ENCODE measurements at places on chromosomes 6 and 20.

DNA sequence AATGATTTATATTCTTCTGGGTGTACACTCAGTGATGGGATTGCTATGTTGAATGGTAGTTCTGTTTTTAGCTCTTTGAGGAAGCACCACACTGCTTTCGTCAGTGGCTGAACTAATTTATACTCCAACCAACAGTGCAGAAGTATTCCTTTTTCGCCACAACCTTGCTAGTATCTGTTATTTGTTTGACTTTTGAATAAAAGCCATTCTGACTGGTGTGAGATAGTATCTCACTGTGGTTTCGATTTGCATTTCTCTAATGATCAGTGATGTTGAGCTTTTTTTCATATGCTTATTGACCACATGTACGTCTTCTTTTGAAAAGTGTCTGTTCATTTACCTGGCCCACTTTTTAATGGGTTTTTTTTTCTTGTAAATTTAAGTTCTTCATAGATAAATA, 583.8 kb upstream of the ARID1B start:
- DNase-seq = no peak

DNA sequence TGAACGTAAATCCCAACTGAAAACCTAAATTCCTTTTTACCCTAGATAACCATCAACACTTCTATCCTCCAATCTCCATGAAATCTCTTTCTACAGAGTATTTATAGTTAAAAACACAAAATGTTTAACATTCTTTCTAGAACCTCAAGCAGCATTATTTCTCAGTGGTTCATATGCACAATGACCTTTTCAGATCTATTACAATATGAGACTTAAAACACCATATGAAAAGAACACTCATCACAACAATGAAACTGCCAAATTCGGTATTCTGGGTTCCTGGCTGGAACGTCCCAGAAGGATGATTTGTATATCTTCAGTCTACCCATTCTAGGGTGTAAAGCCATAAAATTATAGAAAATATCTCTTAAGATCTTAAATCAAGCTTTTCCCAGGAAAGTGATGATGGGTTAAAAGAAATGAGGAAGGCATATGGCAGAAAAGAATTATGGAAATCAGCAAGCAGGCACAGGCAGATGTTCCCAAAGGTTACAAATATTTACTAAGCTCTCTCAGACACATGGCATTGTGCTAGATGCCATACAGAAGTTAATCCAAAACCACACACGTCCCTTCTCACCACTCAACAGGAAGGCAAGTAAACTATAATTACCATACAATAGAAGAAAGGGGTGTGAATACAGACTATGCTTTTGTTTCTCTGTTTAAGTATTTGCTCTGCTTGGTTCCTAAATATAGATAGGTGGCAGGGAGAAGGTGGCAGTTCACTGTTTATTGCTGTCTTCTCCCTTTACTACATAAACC, 118.0 kb downstream of the CHD6 start:
- DNase-seq = no peak

- DNase-seq = no peak
These were observed 187.2 kb upstream of the COL21A1 start for GRCh38 chr6:56434606-56435005.

DNA sequence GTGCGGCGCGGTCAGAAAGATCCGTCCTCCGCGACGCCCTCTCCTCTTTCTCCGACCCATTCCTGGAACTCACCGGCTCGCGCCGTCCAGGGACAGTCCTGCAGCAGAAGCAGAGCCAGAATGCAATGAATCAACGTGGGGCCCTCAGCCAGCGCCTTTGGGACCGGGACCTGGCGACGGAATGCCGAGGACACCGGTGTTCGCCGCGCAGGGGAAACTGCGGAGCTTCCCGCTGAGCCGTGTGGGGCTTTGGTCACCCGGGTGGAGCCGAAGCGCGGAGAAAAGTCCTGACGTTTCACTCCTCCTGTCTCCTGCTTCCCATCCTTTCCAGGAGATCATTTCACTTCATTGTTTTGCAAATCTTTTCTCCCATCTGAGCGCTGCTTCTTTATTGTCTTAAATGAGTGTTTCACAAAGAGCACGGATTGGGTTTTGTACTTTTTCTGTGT, 26.5 kb downstream of the ULBP1 start:
- DNase-seq = no peak

- no peak for DNase-seq
These were observed 2.8 kb downstream of the RAET1E start for GRCh38 chr6:149895048-149895590.

DNA sequence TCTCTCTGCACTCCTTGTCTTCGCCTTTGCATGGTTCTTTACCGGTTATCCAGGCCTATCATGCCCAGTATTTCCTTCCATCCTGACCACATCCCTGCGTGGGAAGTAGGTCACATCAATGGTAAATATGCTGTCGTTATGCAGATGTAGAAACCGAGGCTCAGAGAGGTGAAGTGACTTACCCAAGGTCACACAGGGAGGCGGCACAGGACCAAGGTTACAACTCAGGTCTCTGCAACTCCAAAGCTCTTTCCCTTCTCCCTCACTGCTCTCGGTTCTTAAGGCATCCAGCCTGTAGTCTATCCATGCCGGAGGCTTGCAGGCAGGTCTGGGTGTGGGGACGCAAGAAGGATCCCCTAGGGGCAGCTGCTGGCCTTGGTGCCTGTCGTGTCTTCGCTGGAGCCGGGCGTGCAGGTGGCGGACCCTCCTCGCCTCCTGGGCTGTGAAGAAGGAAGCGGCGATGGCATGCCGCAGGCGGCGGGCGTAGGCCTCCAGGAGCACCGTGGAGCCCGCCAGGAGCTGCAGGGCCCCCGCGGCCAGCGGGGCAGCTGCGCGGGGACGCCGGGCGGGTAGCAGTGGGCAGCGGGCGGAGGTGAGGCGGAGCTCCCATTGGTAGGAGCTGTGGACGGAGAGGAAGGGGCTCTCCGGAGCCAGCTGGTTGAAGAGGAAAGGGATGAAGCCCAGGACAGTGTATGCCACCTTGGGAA, 9.1 kb downstream of the OCSTAMP start:
- DNase-seq = no peak
